Stimulated activated CD8-positive, alpha-beta memory T cell treated with anti-CD3 and anti-CD28 coated beads, Interleukin-15, amount 100 ng/mL, for 24 hours (primary cell): ENCODE measurements at places on chromosomes 4 and X.

DNA sequence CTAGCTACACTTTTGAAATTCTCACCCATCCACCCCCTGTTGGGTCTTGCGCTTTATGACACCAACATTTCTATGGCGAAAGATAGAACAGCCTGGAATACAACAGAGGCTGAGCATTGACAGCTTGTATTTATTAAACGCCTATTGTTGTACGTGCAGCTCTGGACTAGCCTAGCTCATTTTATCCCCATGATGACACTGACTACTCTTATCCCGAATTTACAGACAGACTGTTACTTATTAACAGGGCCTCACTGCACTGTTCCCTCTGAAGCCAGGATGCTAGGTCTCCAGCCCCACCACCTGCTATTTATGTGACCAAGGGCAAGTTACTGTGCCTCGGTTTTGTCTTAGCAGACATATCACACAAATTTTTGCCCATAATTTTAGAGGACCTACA, 1.0 kb upstream of the RFC1 start:
- no peak for DNase-seq

DNA sequence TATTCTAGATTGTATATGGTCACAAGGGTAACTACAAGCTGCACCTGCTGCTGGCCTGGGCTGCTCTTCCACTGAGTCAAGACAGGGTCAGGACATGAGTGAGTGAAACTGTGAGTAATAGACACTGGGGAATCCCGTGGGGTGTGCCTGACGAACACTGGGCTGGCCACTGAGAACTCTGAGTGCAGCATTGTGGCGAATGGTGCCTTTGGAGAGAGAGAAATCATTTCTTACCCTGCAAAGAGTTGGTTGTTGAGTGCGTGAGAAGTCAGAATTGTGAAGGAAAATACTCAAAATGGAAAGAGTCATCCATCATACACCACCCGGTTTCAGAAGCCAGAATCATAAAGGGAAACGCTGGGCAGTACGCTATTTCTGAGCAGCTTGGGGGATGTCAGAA, 43.1 kb upstream of the LSM6 start:
- DNase-seq = no peak

DNA sequence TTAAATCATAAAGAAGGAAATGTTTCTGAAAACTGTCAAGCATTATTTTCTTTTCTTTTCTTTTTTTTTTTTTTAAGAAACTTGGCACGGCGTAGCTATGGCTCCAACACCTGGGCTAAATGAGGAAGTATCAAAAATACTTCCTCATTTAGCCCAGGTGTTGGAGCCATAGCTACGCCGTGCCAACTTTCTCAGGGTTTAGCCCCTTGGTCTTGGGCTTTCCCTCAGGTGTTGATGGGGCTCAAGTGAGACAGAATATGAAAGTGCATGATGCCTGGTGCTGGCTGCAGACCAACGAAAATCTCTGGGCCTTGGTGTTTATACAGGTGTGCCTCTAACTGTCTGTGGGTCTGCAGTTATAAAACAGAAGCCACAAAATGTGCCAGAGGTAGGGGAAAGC, 132.7 kb downstream of the ARHGAP24 start:
- DNase-seq = no peak

DNA sequence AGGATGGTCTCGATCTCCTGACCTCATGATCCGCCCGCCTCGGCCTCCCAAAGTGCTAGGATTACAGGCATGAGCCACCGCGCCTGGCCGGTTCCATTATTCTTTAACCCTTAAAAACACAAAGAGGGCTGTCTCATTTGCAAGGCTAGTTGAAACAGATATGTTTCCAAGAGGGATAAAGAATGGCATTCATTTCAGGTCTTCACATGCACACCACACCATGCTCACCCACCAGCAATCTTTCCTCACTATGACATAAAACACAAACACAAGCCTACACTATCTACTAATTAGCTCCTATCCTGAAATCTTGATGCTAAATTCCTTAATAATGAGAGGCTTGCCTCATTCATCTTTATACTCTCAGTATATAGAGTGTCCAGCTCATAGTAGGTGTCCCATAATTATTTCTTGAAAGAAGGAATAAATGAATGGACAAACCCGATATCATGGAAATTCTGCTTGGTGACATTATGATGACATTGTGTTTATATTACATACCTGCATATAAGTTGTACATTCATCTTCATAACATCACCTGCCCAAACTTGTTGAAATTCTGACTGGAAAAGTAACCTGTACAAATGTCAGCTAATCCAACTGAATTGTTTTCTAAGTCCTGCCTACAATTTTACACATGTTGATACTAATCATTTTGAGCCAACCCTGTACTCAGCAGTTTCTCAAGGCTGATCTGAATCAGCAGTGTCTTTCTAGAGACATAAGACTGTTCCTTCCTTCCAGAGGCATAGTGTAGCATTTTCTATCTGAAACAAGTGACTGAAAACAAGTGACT, 408.5 kb downstream of the KLHL13 start:
- no peak for DNase-seq

- no peak for DNase-seq
These were observed 24.0 kb downstream of the MEPE start for GRCh38 chr4:87856816-87857215.

DNA sequence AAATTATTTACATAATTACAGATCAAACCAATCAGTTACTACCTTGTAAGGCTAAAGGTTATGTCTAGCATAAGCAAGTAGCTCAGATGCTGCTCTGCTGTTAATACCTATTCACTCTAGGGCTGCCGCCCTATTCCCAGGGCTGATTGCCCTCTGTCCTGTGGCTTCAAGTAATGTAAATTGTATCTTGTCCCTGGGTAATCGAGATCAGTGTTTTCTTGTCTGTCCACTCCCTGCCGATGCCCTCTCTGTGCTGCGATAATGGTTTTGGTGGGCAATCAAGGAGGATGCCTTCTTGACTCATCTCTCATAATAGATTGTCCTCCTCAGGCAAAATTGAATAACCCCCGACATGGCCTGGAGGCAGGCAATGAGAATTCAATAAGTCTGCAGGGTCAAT, 641.0 kb upstream of the PITX2 start:
- DNase-seq = no peak

DNA sequence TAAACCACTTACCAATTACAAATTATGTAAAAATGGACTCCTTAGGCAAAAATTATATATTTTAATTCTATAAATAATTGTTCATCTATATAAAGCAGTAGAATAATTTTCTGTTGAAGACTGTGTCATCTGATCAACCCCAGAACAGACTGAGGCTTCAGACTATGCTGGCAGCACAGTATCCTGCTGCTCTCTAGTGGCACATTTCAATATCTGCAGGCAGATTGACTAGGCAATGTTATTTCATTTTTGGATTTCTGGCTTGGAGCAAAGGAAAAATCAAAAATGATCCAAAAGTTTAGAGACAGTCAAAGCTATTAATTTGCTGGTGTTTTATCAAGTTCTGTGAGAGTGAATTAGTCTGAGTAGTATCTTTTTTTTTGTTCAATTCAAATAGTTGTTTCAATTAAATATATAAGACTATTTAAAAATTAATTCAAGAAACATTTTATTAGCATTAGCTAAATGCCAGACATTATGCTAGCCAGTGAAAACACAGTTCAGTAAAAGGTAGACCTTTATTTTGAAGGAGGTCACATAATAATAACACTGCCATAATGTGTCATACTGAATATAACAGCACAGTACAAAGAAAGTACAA, 21.3 kb upstream of the SULT1E1 start:
- DNase-seq = no peak

DNA sequence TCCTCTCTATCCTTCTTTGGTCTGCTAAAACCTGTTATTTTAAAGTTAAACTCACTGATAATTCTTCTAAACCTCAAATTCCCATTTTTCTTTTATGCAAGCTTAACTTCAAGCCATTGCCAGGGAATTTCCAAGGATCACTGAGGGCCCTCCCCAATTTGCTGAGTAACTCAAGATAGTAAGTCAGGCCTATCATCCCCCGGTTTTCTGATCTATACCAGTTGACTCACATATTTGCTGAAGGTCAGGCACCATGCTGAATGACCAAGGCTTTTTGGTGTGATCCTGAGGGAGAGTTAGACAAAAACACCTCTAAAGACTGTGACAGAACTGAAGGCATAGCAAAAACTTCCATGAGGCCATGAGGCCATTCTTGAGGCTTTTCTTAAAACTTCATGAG, 1301.9 kb downstream of the PCDH7 start:
- no peak for DNase-seq

GRCh38 chrX:132489578-132490419, 961 bp upstream of the MBNL3 start:
- no peak for DNase-seq

DNA sequence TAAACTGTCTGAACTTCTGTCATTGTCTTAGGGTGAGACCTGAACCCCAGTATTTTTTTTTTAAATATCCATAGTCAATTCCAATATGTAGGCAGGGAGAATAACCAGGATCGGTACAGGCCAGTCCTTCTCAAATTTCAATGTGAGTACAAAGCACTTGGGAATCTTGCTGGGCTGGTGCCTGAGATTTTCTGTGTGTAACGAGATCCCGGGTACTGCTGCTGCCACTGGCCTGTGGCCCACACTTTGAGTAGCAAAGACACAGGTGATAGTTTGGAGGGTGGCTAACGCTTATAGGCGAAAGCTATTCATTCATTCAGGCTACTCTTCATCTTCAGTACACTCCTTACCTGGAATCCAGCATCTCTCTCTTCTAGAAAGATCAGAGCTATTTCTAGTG, 923.6 kb upstream of the TENM3 start:
- DNase-seq = no peak

DNA sequence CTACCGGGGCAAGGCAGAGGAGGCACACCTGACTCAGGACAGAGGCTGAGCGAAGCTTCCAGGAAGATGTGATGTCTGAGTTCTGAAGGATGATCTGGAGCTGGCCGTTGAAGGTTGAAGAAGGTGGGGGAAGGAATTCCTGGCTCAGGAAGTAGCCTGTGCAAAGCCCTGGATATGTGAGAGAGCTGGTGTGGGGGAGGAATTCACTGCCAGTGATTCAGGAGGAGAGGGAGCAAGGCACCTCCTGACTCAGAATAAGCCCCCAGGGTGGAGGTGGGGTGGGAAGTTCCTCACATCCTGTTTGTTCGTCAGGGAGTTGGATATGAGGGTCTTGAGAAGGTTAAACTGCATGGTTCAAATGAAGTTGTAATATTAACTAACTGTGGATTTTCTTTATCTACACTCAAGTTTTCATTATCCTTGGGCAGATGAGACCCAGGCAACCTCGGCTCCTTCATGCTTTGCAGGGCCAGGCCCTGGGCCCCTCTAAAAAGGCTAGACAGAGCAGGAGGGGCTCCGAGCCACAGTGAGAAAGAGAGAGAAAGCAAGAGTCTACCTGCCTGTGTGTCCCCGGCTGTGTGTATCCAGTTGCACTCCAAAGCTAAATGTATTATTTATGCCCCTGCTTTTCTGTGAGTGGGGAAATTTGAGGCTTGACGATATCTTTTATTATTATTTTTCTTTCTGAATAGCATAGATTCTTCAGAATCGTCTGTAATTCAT, 7.1 kb downstream of the NHSL2 start:
- DNase-seq = no peak

DNA sequence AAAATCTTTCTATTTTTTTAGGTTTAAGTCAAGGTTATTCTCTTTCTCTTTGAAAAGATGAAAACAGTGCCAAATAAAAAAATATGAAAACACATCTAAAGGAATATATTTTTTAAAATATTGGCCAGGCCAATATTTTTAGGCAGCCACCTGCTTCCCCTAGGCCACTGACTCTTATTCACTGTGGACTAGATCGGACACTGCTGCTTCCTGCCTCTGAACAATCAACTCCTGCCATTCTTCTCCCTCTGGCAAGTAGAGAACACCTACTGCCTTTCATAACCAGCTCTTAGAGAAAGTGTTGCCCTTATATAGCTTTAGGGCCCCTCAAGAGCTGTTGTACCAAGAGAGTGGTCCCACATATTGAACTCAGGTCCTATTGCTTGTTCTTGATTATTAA, 529.2 kb downstream of the RAPGEF2 start:
- no peak for DNase-seq

DNA sequence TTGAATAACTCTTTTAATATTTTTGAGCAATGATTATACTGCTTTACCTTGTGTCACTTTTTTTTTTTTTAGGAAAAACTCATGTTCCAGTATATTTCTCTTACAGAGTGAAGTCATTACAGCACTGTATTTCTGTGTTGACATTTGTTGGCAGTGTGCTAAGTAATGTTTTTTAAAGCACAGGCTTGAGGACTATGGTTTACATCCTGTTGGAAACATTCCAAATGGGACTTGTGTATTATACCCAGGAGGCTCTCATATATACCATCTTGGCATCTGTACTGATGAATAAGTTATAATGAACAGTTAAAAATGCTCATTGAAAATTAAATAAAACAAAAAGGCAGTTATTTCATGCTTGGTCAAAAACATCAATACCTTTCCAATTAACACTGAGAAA, 33.8 kb downstream of the CEP44 start:
- no peak for DNase-seq

DNA sequence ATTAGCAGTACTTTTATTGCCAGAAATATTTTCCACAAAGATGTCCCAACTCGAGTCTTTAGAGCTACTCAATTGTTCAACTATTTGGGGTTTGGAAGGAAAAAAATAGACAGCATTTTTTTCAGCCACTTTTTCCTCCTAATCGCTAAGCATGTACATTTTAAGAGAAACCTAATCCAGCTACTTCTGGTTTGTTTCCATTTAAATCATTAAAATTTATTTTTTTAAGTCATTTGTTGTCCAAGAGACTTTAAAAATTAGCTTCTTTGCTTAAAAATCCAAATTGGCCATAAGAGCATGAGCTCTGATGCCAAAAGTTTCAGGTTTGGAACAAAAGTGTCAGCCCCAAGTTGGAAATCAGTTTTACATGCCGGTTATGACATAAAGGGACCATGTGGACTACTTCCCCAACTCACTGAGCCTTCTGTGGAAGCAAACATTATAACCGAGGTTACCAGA, 186.3 kb upstream of the INTU start:
- DNase-seq = no peak

DNA sequence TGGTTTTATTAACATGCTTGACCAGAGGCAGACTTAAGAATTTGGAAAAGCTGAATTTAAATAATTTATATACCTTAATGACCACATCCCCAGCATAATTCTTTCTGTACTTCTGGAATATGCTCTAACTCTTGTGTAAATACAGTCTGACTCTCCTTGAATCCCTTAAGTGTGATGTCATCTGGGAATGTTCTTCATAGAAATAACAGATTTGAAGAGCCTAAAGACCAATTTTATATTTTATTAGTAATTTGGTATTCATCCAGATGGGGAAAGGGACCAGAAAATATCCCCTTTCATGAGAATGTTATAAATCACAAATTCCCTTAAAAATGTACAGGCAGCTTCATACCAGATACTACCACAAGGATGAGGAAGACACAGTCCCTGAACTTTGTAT, 58.3 kb downstream of the KCNIP4 start:
- DNase-seq = no peak

DNA sequence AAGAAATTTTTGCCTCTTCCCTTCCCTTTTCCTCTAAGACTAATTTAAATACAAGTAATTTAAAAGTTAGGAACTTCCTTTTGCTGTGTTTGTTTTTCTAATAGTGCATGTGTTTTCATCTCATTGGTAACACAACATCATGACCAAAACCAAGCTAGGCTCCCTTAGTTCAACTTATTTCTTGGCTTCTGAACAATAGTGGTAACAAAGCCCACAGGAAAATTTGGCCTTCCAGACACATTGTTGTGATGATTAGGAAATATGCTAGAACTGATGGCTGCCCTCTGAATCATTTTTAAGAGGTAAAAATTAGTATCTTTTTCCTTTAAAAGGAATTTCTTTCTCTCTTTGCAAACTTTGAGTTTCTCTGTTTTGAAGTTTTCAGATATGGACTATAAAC, 25.5 kb upstream of the TEC start:
- DNase-seq = no peak
